ENCODE measurements at places on chromosomes 2 and 18.

- peak; percentile 43 for DNase-seq
Measured at GRCh38 chr18:46660957-46661749, 4.1 kb upstream of the LOXHD1 start.

- DNase-seq, result no peak
Measured at GRCh38 chr2:156532989-156533388, 96.8 kb downstream of the GPD2 start.

DNA sequence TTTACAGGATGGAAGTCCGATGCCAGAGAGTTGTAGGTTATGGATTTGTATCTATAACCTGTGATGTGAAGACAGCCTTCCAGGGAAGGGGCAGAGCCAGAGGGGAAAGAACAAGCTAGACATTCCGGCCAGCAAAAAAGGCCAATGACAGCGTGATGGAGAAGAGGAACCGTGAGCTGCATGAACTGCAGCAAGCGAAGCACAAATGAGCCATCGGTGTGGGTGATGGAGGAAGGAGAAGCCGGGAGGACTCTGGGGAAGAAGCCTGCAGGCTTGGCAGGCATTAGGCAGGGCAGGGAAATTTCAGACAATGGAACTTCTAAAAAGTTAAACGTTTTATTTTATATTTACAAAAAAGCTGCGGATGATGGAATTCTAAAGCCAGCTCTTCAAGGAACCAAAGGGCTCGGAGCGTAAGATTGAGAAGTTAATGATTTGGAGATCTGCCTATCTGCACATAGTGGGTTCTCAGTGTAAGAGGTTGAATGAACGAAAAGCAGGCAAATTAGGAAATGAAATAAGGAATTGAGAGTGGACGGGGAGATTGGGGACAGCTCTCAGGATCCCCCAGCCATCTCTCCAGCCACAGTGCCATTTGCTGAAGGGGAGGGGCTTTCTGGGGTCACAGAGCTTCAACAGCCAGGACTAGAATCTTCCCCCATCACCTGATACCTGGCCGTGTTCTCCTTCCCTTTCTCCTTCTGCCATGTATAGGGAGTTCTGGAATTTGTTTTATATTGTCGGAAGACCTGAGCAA lies 28.4 kb downstream of the NGEF start:
- DNase-seq, result no peak

DNA sequence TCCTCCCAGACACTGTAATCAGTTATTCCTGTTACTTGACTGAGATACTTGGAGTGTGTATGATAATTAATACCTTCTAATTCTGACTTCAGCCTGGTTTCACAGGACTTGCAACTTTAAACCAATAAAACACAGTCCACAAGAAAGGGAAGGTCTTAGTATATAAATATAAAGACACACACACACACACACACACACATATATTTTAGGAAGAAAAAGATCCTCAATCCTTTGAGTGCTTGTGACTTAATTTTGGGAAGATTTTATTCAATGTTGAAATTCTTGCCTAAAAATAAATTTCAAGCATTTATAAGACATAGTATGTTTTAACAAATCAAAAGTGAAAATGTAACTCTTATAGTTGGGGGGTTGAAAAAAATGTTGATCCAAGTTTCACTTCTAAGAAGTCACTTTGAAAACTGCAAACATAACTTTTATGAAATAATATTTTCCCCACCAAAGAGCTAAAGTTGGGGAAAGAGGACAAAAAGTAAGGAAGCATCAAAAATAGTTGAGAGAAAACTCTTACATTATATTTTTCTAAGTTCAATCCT lies 824 bp upstream of the VPS54 start:
- no peak for DNase-seq
